NCI-H446 (cell line): ENCODE measurements at places on chromosomes 6 and 20.

- peak; percentile 20 for DNase-seq
Observed at GRCh38 chr6:127515794-127516661, 3.1 kb downstream of the MTCL3 start.

DNA sequence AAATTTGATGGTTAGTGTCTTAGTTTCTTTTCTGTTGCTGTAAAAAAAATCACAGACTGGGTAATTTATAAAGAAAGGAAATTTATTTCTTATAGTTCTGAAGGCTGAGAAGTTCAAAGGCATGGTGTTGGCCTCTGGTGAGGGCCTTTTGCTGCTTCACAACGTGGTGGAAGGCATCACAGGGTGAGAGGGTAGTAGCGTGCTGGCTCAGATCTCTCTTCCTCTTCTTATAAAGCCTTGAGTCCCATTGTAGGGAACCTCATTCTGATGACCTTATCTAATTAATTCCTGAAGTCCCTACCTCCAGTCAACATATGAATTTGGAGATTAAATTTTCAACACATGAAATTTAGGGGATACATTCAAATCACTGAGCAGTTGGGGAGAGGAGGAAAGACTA is 62.0 kb downstream of the ARID1B start:
- no peak for DNase-seq

- no peak for DNase-seq
Observed at GRCh38 chr6:159875194-159875593, 15.6 kb upstream of the MAS1 start.

GRCh38 chr6:80519811-80520594 is 413.5 kb downstream of the BCKDHB start:
- DNase-seq, result peak; percentile 29

DNA sequence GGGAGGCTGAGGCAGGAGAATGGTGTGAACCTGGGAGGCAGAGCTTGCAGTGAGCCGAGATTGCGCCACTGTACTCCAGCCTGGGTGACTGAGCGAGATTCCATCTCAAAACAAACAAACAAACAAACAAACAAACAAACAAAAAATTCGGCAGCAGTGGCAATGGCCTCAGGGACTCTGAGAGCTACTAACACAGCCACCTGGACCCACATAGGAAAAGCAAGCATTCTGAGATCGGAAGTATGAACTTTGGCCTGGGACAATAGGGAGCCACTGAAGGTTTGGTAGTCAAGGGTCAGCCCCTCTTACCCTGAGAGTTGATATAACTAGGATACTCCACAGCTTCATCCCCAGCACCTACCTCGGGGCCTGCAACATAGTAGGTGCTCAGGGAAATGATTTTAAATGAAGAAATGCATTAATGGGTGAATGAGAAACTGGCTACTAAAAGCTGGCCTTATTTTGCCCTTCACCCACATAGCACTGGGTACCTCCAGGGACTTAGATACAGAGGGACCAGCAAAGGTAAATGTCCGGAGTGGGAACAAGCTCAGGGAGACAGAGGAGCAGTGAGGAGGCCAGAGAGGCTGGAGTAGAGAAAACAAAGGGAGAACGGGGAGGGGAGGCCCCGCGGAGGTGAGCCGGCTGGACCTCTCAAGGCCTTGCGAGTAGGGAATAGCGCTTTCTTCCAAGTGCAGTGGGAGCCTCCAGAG is 46.6 kb upstream of the PTGIS start:
- DNase-seq, result no peak

DNA sequence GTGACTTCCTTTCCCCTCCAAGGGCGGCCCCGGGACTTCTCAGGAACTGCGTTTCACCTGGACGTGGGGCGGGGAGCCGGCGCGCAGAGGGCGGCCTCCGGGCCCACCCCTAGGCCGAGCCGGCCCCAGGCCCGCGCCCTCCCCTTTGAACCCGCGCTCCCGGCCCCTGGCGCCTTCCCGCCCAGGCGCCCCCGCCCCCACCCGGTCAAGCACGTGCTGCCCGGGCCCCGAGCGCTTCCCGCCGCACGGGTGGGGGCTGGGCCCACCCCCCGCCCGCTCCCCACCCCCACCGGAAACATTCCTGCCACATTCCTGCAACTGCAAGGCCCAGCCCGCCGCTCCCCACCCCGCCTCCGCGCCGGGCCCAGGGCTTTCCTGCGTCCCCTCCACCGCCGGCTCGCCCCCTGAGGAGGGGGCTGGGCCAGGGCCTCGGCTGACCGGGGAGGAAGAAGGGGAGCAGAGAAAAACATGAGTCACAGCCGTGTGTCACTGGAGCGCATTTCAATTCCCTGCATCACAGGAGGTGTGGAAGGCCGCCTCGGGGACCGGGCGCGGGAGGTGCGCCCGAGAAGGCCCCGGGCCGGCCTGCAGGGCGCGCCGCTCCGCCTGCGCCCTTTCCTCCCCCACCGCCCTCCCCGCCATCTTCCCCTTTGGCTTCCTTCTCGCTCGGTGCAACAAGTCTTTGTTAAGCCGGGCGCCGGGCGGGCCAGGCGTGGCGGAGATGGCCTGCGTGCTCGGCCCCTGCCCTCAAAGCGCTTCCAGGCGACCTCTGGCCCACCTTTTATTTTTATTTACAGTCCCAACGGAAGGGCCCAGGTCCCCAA is 1.2 kb upstream of the HMGA1 start:
- DNase-seq, result no peak

DNA sequence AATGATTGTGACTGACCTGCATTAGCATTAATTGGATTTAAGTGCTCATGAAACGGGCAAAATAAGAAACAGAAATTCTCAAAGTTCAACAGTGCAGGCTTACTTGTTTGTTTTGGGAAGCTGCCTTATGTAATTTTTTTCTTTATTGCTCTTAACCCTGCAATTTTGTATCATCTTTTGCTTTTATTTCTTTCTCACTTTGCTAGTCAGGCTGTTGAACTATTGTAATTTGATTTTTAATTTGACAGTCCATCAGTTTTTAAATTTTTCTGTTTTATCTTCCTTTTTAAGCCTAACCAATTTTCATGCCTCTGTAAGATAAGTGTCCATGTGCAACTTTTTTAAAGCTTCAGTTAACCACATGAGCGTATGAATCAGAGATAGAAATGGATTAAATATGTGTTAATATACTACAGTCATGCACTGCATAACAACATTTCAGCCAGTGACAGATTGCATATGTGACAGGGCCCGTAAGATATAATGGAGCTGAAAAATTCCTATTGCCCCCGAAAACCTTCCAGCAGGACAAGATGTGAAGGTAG is 44.6 kb downstream of the PEX7 start:
- DNase-seq, result no peak

- no peak for DNase-seq
Observed at GRCh38 chr6:40282986-40283385, 304.2 kb downstream of the LRFN2 start.

GRCh38 chr20:32749914-32750637 is 6.8 kb upstream of the COMMD7 start:
- no peak for DNase-seq

GRCh38 chr6:152316024-152316423 is 321.1 kb downstream of the SYNE1 start:
- no peak for DNase-seq

DNA sequence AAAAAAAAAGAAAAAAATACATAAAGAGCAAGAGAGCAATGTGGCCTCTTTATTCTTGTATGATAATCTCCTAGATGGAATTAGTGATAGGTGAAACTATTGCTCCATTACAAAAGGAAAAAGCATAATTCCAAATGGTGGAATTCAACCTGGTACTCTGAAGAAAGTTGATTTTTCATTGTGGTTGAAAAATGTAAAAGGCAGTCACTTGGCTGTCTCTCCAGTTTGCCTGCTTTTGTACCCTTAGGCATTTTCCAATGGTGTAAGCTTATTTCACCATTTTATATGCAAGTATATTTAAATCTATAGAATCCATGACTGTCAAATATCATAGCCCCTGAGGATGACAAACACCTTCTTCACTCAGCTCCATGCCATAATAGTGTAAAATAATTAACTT is 38.8 kb upstream of the PKHD1 start:
- no peak for DNase-seq

GRCh38 chr6:125367036-125367782 is 65.4 kb upstream of the HDDC2 start:
- no peak for DNase-seq

- DNase-seq, result no peak
Observed at GRCh38 chr20:8646716-8647115, 422.2 kb upstream of the PLCB4 start.

DNA sequence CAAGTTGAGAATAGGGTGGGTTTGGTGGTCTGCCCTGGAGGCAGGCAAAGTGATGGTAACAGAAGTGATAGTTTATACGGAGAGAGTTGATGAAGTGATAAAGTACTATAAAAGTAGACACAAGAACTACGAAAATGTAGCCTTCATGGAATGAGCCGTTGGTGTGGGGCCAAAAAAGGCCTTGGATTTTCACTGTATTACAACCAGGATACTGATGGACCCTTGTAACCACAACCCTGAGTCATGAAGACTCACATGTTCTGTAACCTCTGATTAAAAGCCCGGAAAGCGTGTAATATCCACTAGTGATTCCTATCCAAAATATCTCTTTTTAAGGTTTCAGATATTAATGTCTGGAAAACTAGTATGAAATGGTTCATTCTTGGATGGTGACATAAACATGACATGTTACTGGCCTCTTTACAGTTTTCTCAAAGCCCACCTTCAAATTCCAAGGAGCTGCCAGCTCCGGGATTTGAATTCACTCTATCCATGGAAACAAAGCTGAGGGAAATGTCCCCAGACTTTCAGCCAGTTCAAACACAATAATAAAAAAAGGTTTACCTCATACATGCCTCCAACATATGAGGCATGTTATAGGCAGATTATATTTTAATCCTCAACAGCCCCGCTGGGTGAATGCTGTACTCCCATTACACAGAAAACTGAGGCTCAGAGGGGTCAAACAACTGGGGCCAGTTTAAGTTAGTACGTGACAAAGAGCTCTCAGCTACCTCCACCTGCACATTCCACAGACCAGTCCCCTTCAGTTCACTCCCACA is 55.4 kb downstream of the MRPL14 start:
- DNase-seq, result no peak

- DNase-seq, result no peak
Observed at GRCh38 chr6:28282926-28283325, 1.6 kb downstream of the PGBD1 start.

- DNase-seq, result no peak
Observed at GRCh38 chr6:15039136-15039535, 206.7 kb upstream of the JARID2 start.

- no peak for DNase-seq
Observed at GRCh38 chr6:31870385-31870921, 7.8 kb upstream of the NEU1 start.

DNA sequence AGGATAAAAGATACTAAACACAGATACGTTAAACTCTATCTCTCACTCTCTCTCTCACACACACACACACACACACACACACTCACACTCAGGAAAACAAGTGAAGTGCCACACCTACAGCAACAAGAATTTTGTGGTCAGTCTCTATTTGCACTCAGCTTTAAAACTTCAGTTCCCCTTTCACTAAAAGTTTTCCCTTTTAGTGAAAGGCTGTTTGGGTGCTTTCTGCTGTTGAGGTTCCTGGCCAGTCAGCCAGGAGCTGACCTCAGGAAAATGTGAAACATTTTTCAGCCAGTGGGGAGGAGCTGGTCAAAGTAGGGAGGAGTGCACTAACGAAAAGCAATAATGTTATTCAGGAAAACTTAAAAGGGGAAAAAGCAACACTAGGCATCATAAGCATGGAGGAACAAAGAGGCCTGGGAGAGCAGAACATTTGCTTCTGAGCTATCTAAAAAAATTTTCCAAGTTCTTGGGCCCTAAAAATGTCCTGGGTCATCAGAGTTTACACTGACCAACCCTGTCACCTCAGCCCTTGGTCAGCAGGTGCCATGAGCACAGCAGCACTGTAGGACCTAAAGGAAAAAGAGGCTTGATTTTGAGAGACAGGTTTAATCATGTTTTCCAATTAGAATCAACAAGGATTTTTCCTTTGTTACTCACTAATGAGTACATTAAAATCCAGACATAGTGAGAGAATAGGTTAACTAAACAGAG is 30.7 kb upstream of the NT5E start:
- DNase-seq, result no peak

- no peak for DNase-seq
Observed at GRCh38 chr6:125370343-125370742, 68.6 kb upstream of the HDDC2 start.

DNA sequence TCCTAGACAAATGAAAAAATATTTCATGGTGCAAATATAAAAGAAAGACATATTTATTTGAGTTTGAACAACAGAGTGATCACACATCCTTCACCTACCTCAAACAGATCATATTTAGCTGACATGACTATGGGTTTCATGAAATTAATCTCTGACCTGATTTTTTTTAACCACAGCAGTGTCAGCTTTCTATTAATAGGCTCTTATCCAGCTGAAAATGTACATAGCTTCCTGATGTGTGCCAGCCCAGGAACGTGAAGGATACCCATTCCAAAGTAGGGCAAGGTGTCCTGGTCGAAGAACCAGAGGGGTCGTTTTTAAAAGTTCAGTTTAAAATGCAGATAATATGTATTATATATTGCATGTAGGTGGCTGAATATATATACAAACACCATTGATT is 19.8 kb downstream of the TRDN start:
- no peak for DNase-seq

- DNase-seq, result no peak
Observed at GRCh38 chr6:113481458-113481857, 375.7 kb upstream of the MARCKS start.

DNA sequence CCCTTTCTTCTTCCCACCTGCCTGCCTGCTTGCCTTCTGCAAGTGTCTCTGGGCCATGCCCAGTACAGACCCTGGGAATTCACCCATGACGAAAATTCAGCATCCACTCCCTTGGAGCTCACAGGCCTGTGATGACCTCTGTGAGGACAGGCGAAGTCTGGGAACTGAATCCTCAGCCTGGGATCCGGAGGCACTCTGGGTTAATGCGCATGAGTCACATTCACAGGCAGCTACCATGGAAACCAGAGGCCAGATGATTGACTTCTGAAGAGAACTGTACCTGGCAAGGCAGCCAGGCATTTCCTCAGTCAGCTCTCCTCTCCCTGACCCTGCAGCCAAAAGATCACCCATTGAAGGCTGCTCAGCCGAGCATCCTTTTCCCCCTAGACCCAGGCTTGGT is 41.0 kb downstream of the SLC9A8 start:
- DNase-seq, result no peak

DNA sequence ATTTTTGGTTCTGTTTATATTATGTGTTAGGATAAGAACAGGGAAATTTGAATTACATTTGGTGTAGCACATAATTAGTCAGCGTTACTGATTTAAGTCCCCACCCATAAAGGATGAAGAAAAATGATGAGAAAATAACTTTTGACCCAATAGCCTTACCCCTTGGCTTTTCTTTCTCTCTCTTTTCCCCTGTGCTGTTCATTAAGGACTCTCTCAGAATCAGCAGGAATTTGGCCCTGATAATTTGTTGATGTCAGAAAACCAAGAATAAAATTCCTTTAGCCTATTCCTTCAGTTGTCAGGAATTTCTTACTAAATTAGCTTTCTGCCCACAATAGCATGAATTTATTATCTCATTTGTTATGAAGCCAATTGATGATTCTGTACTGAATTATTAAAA is 18.5 kb downstream of the PLCB1 start:
- no peak for DNase-seq

GRCh38 chr6:142757852-142758628 is 186.9 kb downstream of the HIVEP2 start:
- no peak for DNase-seq
